Stimulated activated CD4-positive, alpha-beta T cell treated with anti-CD3 and anti-CD28 coated beads, TNF-alpha, amount 100 ng/mL, for 24 hours (primary cell): ENCODE measurements at places on chromosomes 13 and 19.

- DNase-seq: no peak
Measured at GRCh38 chr13:65914716-65915115, 1315.4 kb downstream of the PCDH9 start.

GRCh38 chr19:23436944-23437343 is 41.7 kb upstream of the ZNF91 start:
- no peak for DNase-seq

DNA sequence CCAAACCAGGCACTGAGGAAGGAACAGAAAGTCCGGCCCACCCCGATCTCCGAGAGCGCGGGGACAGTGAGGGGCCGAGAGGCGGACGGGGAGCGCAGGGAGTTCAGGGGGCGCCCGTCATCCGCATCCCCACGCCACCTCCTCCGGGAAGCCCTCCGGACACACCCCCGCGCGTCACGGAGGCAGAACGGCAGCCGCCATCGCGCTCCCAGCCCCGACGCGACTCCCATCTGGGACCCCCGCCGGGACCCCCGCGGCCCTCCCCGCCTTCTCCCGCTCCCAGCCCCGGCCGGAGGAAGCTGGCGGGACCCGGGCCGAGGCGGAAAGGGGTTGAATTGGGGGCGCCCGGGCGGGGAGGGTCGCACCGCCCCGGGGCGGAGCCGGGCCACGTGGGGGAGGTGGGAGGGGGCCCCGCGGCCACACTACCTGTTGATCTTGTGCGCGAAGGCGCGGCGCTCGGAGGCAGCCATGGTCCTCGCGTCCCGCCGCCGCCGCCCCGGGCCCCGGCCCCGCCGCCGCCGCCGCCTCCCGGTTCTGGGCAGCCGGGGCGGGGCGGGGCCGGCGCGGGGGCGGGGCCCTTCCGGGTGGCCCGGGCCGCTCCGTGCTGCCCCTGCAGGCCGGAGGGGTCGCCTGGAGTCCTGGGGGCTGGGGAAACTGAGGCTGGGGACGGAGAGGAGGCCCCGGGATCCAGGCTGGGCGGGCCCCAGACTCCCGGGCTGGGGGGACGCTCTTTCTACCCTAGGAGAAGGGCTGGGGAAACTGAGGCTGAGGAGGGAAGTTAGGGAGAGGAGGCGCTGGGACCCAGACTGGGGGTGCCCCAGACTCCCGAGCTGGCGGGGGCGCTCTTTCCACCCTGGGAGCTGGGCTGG is at the start of gene DOCK6:
Gene DOCK6, minus strand, starts transcription at position 554 of the 869 bp plus-strand sequence. Its CDS starts 84 bp downstream, at position 470.
- peak; percentile 24 for DNase-seq

- no peak for DNase-seq
Measured at GRCh38 chr13:29908416-29909080, 58.1 kb upstream of the UBL3 start.

- no peak for DNase-seq
Measured at GRCh38 chr19:43719918-43720317, 4.0 kb downstream of the IRGC start.

DNA sequence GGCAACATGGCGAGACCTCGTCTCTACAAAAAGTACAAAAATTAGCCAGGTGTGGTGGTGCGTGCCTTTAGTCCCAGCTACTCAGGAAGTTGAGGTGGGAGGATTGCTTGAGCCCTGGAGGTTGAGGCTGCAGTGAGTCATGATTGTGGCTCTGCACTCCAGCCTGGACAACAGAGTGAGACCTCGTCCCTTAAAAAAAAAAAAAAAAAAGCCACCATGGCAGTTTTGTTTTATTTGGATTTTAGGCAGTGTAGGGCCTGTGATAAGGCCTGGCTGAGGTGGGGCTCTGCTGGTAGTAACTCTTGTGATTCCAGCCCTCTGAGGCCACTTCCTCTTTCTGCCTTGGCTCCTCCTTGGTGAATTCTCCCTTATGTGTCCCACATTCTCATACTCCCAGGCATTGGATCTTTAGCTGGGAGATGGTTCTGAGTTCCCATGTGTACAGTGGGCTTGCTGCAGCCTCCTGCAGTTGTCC is 39.2 kb downstream of the GATAD2A start:
- no peak for DNase-seq

- DNase-seq: no peak
Measured at GRCh38 chr19:46133101-46133627, 8.7 kb upstream of the IGFL3 start.

- peak; percentile 69 for DNase-seq
Measured at GRCh38 chr19:35346193-35347052, 1.3 kb upstream of the FFAR1 start.

- no peak for DNase-seq
Measured at GRCh38 chr19:56110515-56111448, 10.3 kb downstream of the ZNF787 start.

DNA sequence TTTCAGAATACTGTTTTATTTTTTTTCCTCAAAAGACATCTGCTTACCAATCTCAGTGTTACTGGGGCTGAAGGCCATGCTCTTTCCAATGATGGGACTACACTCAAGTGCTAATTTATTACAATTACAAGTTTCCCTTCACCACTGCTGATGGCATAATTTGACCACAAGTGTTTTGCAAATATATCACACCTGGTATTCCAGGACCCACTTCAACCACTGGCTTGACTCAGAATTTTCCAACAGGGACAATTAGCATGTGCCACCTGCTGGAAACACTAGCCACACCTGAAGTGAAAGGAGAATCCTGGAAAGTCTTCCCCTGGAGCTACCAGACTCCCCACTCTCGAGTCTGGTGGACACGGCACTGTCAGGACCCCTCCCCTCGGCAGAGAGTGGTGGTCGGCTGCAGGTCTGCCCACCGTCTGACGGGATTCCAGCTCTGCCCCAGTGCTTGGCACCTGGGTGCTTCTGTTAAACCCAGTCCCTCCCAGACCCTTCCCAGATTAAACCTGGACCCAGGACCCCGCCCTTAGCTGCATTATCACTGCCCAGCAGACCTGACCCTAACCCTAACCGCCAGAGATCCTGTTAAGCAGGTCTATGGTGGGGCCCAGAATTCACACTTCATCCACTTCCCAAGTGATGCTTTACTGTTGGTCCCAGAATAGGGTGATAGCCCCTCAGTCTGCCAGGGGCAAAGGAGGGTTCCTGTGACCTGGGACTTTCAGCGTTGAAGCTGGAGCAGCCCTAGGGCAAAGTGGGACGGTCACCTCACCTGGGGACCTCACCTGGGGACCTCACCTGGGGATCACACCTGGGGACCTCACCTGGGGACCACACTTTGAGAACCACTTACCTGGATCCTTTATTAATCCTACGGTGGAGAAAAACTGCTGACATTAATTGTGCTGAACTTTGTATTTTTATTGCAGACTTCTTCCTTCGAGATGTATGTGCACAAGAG is 17.6 kb upstream of the RASA3 start:
- DNase-seq: no peak

DNA sequence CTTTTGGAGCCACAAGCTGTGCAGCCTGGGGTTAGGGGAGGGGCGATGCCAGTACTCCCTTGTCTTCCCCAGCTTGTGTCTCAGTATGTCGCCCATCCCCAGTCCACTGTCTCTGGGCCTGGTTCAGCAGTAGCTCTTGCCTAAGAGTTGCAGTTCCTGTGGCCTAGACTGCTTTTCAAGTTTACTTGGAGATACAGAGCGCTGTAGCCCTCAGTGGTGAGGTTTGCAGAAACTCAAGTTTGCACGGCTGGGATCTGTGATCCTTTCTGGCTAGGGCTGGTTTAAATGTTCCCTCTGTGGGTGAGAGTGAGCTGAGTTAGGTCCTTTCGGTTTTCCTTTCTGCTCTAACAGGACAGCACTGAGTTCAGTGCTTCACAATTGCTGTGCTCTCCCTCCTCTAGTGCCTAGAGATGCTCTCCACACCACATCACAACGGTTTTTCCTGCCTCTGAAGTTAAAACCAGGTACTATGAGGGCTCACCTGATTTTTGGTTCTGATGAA is 360.6 kb upstream of the TMTC4 start:
- no peak for DNase-seq

DNA sequence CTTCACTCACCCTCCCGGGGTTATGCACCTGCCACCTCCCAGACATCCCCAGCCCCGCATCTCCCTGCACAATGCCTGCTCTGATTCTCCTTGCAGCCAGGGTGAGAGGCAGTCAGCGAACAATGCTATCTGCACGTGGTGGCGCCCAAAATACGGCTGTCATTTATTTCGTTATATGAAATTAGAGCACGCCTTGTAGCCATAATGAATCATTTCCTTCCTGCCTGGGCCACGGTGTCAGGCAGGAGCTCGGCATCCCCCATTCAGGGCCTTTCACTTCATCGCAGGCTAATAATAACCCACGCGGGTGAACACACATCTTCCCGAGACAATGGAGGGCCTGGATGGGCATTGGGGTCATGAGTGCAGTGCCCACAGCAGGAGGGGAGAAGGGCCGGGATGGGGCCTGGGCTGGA is 143.8 kb upstream of the ZNF507 start:
- peak; percentile 3 for DNase-seq

DNA sequence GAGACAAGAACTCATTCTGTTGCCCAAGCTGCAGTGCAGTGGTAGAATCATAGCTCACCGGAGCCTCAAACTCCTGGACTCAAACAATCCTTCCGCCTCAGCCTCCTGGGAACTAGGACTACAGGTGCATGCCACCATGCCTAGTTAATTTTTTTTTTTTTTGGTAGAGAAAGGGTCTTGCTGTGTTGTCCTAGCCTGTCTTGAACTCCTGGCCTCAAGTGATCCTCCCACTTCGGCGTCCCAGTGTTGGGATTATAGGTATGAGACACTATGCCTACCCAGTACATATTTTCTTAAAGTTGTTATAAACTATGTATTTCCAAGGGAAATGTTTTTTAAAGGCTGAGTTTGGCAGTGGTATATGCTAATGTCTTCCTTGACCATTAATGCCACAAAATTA is 412.6 kb downstream of the KLF12 start:
- no peak for DNase-seq

- no peak for DNase-seq
Measured at GRCh38 chr19:16146112-16146511, 2.6 kb downstream of the HSH2D start.

DNA sequence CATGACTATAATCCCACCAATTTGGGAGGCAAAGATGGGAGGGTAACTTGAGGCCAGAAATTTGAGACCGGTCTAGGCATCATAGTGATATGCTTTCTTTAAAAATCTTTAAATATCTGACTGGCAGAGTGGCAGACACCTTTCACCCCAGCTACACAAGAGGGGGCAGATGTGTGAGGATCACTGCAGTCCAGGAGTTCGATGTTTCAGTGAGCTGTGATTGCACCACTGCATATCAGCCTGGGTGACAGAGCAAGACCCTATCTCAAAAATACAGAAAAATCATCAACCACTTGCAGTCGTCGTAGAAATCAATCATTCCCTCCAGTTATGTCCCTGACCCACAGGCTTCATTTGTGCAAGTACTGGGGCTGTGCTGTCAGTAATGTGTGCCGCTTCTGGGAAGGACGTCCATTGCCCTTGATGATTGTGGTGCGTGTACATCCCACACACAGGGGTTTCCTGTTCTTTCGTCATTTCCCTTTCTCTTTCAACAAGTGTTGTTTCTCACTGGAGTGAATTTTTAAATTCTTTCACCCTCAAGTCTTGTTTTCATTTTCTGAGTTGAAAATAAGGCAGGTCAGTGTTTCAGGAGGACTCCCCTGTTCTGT is 1.4 kb downstream of the LGALS14 start:
- DNase-seq: no peak

GRCh38 chr19:47644199-47644598 is 35.3 kb downstream of the BICRA start:
- DNase-seq: no peak

GRCh38 chr13:78659732-78660494 is 958 bp upstream of the OBI1 start:
- DNase-seq: no peak

DNA sequence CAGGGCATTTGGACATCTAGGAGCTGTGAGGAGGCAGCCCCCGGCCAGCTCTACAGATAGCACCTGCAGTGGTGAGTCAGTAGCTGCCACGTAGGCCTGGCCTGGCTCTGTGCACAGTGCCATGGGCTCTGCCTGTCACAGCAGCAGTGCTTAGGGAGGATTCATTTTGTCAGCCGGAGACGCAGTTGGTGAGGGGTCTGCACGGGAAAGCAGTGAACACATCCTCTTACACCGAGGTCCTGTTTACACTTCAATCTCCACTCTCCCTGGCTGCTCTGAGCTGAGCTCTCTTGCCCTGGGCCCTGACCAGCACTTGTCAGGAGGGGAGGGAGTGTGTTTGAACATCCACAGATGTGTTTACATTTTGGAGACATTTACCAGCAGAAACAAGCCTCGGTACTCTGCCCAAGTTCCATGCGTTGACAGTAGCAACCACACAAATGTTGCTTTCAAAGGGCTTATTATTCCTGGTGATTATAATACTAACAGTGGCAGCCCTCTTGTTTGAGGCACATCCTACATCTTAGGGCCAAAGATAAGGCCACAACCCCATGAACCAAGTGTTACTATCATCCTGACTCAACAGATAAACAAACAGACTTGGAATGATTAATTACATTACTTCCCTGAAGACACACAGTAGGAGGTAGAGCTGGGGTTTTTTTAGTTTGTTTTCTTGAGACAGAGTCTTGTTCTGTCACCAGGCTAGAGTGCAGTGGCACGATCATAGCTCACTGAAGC is 148.9 kb downstream of the USP12 start:
- DNase-seq: no peak

- DNase-seq: no peak
Measured at GRCh38 chr19:6233056-6233826, 46.5 kb downstream of the MLLT1 start.

- DNase-seq: no peak
Measured at GRCh38 chr19:56721714-56722113, 50.2 kb upstream of the ZNF835 start.

DNA sequence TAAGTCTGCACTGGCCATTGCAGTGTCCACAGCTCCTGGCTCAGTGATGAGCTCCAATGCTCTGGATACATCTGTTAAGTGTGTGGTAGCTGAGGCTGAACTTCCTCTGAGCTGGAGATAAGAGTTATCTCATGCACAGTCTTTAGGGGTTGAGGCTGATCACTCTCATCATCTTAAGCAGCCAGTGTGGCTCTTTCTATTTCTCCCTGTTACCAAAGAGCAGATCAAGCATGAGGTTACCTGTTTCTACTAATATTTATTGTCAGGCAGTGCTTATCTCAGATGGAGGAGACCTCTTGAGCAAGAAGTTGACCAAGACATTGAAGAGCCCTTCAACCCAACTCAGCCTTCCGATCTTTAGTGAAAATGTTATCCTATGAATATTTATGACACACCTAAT is 6.6 kb upstream of the OR10H2 start:
- no peak for DNase-seq

GRCh38 chr19:32416749-32417456 is 11.3 kb downstream of the DPY19L3 start:
- DNase-seq: no peak

DNA sequence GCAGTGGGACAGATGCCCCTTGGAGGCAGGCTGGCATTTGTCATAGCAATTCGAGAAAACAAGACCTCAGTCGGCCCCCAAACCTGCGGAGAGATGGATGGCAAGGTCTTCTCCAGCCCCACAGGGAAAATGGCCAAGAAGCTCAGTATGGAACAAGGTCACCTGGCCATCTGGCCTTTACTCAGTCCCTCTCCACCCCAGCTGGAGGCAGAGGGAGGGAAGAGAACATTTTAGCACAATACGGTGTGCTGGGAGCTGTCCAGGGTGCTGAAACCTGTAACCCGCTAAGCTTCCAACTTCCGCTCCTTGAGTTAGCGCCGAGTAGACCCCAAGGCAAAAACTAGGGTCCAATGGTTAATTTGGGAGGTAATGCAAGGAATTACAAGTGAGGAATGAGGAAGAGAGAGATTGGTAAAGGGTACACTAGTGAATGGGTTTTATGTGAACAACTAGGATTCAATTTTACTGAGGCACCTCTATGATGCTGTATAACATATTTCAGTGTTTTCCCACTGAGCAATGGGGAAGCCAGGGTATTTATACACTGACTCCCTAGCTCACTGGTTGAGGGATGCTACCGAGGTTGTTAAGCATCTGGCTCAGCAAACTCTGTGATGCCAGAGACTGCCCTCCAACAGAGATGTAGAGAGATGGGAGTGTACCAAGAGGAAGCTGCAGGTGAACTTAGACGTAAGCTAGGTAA is 64.3 kb downstream of the CACNA1A start:
- DNase-seq: peak; percentile 33
